Ureter (tissue), 1 donor: ENCODE measurements at places on chromosomes 1 and 21. TPM values are rescaled to one million over a fixed set of nuclear protein-coding genes. Genes with fewer than 3 reads are reported as not detected.

GJA4 gene
- total RNA-seq = 8.9 TPM

- DNase-seq = no peak
These were observed 263.2 kb downstream of the ZNF648 start for GRCh38 chr1:181798191-181798926.

NOS1AP gene
- 7.0 TPM for total RNA-seq

- DNase-seq = no peak
These were observed 20.8 kb upstream of the RLF start for GRCh38 chr1:40140211-40140973.

DNA sequence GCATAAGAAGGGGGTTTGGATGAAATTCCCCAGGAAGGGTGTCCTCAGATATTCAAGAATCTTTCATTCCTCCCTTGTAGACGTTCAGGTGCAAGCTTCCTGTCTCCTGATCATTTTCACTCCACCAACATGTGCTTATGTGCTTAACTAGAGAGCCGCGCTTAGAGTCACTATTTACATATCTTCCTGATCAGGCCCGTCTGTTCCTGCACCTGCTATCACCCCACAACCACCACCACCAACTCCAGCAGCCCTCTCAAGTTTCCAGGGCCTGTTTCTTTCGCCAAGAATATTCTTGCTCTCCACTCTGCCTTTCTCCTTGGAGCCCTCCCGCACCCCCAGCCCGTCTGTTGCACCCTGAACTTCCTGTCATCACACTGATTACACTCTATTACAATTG, 113.4 kb downstream of the SPSB1 start:
- DNase-seq = no peak

CD1C gene
- not detected for total RNA-seq

C1QA gene
- total RNA-seq = 64.0 TPM

HSD3B1 gene
- total RNA-seq = 0.75 TPM

SPRR2B gene
- not detected for total RNA-seq

- DNase-seq = no peak
These were observed 572 bp downstream of the FUCA1 start for GRCh38 chr1:23867542-23867894.

VWA1 gene
- 83.3 TPM for total RNA-seq

KRTAP13-2 gene
- not detected for total RNA-seq

DNA sequence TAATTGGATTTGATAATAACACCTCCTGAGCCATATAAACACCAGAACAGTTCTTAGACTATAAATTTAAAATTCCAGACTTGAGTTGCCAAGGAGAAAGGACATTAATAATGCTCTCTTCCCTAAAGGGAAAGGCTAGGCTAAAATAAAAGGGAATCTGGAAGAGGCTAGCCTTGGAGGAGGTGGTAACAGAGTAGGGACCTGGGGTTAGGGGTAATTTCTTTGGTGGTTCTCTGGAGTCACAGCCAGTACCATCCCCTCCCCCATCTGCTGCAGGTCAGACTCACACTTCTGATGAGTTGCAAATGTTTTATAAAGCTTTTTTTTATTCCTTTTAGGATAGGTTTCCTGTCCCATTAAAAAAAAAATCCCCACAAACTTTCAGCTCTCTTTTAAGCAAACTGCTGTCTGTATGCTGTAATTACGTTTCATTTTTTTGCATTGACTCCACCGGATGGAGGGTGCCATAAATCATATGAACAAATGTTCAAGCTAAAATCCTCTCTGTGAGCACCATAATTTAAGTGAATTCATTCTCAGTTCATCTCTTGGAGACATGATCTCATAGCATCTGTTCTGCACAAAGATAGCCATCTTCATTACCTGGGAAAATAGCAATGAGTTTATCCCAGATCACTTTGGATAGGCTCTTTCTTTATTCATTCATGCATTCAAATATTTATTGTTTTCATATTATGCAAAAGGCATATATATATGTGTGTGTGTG, 379.6 kb downstream of the TTLL7 start:
- no peak for DNase-seq

GRCh38 chr1:91643431-91643830, 142.8 kb downstream of the CDC7 start:
- no peak for DNase-seq

IL22RA1 gene
- total RNA-seq = 0.21 TPM

KRTAP21-2 gene
- total RNA-seq = not detected

GRCh38 chr1:59220356-59220755, 76.5 kb upstream of the FGGY start:
- no peak for DNase-seq

DNA sequence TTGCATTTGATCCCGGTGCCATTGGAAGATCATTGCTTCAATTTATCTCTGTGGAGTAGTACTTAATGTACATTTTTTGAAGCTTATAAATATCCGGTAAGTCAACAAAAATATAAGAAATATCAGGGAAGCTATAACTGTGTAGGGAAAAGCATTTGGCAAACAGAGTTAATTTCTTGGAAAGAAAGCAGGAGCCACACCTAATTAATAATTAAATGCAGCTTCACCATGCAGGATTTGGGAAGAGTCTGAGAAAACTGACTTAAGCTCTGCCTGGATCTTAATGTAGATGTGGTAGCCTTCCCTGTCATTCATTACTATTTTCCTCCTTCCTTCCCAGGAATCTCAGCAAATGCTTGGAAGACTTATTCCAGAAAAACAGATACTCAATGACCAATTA, 134.5 kb downstream of the ATP5PO start:
- DNase-seq = no peak

- no peak for DNase-seq
These were observed 787 bp downstream of the GRIK3 start for GRCh38 chr1:37033355-37034101.

LCE1B gene
- not detected for total RNA-seq

DNA sequence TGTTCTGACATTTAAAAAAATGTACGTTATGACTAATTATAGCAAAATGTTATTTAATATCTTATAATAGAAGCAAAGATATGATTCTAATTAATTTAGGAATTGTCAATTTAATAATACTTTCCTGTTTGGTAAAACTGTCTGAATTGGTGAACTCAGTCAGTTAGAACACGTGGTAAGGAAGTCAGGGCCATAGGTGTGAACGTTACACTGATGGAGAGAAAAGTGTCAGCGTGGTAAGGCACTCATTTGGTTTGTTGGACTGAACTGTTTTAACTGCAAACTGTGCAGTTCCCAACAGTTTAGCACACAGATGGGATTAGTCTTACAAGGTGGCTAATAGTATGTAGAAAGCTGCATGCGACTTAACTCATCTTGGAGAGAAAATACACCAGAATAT, 102.9 kb downstream of the EPB41 start:
- DNase-seq = no peak
